NCI-H146 (cell line): ENCODE measurements at places on chromosomes 16 and 17.

GRCh38 chr17:46795379-46795952 is 23.0 kb downstream of the WNT3 start:
- DNase-seq = peak; percentile 57

GRCh38 chr17:45256114-45256966 is 5.6 kb downstream of the SPATA32 start:
- DNase-seq = no peak

DNA sequence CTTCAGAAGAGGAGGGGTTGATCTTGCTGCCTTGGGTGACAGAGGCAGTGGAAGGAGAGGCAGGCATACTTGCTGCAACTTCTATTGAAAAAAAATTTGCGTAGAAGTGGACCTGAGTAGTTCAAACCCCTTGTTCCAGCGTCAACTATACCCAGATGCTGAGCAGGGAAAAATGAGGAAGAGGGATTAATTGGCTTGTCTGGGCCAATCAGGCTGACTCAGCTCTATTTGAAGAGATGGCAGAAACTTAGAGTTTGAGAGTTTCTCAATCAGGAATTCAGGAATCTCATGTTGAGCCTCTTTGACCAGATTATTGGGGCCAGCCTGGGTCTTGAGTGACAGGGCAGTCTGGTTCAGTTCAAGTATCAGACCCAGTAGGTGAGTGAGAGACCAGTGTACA is 17.6 kb downstream of the CASC3 start:
- no peak for DNase-seq

DNA sequence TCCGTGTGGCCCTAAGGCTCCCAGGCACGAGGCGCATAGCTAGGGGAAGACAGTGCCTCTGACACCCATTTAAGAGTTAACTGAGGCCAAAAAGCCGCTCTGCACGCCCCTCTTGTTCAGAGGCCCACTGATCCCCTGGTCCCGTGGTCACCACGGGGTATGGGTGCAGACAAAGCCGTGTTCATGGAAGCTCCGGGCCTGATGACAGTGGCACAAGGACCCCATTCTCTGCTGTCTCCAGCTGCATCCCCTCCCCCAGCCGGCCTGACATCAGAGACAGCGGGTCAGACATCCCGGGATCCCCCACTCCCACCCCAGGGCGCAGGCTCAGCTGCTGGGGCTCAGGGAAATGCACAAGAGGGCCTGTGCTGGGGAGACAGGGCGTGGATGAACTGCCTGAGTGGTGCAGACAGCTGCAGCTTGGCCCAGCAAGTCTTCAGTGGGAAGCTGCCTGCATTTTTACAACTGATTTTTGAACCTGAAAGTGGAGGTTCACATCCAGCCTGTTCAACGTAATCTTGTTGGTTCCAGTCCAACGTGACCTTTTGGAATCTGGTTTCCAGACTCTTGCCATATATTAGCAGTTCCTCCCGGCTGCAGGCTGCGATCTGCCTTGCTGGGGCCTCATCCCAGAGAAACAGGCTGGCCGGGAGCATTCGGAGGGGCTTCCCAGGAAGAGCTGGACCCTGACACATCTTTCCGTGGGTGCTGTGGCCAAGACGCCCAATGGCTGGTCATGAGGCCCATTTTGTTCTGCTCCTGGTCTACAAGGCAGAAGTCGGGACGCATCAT is 9.7 kb upstream of the BAHCC1 start:
- DNase-seq = no peak

- DNase-seq = no peak
Measured at GRCh38 chr17:47884905-47885730, 10.9 kb upstream of the SP2 start.

DNA sequence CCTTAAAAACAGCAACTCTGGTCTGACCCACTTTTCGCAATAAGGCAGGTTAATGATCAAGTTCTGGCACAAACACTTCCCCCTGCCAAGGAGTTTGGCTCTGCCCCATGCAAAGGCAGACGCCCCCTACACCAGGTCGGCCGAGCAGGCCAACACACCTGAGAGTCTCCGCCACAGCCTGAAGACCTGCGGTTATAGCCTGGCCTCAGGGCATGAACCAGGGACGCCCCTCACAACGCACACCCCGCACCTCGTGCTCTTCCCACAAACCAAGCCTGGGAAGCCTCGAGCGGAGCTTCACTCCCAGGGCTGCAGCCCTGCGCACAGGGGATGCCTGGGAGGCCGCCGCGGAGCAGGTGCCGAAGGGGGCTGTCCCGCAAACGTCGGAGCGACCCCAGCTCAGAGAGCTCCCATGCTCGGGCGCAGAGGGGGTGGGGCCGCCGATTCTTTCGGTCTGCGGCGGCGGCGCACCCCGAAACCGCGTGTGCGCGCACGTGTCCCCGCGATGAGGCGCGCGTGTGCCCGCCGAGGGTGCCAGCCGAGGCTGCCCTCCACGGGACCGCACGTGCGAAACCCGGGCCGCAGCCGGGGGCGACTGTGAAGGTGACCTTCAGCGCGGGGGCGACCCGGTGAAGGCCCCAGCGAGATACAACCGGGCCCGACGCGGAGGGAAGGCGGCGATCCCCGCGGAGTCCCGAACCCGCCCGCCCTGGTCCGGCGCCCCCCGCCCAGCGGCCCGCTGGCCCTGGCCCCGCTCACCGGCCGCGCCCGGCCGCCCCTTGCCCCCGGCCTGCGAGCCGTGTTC is 559 bp downstream of the CLUH start:
- peak; percentile 37 for DNase-seq

DNA sequence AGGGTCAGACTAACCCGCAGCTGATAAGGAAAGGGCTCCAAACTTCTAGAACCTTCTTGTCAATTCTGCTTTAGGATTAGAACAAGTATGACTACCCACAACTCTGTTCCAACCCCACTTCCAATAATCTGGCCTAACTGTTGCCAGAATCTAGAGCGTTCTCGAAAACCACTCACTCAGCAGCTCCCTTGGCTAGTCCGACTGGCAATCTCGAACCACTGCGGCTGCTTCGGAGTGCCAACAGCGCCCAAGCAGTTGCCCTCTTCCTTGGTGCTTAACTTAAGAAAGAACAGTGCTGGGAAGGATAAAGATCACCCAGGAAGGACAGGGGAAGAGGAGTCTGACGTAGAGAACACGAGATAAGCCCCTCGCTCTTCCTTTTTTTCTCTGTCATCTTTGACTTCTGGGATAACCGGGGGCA is 818 bp downstream of the DNAJC7 start:
- DNase-seq = no peak

GRCh38 chr17:35809855-35810461 is 674 bp downstream of the TAF15 start:
- DNase-seq = peak; percentile 10

DNA sequence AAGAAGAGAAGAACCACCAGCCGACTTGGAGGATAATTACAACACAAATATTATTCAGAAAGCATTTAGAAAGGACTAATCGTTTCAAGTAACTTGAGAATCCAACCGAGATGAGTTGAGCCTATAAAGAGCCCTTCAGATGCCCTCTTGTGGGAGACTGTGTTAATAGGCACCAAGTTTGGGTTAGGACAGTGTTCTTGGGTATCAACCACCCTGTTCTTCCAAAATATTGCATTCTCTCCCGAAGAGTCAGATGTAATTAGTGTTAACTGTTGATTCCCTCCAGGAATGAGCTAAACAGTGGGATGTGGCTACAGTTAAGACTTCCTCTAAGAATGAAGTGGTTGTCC is 87.8 kb upstream of the NOL11 start:
- peak; percentile 45 for DNase-seq

- DNase-seq = no peak
Measured at GRCh38 chr17:78725448-78726021, 56.5 kb downstream of the CYTH1 start.

DNA sequence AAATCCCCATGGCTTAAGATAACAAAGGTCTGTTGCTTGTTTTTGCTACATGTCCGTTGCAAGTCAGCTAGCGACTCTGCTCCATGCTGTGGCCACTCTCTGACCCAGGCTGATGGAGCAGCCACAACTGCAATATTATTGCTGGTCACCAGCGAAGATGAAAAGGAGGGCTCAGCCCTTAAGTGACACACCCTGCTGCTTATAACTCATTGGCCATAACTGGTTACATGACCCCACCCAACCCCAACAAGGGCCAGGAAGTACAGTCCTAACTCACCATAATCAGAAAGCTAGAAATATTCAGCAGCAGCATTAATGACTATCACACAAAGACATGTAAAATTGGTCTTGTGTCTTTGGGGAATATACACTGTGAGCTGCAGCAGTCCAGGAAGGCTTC is 224.3 kb downstream of the SOX9 start:
- DNase-seq = no peak

- DNase-seq = no peak
Measured at GRCh38 chr16:46727184-46727583, 21.0 kb downstream of the MYLK3 start.

GRCh38 chr17:34406226-34406625 is 43.2 kb upstream of the CCL1 start:
- no peak for DNase-seq

DNA sequence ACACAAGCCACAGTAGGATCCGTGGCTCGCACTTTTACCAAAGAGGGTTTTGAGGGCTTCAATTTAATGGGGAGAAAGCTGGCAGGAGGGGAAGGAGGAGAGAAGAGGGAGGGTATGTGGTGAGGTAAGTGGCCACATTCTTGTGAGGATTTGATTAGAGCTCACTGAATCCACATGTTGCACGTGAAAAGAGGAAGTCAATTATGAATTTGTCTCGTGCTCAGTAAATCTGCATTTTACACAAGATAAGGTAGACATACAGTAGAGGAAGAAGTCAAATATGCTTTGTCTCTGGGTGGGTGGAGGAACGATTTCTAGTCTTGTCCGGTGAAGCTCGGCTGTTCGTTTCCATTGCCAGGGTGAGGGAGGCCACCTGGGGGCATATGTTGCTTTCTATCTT is 862 bp downstream of the ZNF232 start:
- DNase-seq = no peak

GRCh38 chr17:50677851-50678375 is 29.8 kb downstream of the ANKRD40 start:
- DNase-seq = no peak

DNA sequence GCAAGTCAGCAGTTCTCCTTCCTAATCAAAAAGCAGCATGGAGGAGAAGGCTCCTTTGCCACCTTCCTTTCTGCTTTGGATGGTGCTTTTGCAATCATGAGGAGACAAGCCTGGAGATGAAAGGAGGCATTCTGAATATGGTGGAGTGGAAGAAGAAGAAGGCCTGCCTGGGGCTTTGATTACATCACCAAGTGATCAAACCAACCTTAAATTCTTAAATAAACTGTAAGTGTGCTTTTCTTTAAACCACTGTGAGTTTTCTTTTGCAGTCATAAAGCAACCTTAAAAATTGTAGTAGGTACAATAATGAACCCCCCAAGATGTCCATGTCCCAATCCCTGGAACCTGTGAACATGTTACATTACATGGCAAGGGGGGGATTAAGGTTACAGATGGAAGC is 31.7 kb upstream of the IL21R start:
- no peak for DNase-seq

DNA sequence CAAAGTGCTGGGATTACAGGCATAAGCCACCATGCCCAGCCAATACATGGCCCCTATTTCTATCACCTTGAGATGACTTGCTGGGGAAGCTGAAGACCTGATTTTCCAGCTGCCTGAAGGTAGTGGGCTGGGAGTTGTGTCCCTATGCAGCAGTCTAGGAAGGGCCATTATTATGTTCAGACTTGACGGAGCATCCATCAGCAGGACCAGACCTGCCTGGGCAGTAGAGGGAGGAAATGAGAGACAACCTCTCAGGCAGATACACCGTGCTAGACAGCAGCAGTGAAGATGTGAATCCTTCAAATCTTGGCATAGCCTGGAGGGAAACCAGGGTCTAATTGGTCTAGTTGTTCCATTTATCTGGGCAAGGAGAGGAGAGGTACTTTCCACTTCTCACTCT is 35.6 kb upstream of the PHOSPHO1 start:
- no peak for DNase-seq

DNA sequence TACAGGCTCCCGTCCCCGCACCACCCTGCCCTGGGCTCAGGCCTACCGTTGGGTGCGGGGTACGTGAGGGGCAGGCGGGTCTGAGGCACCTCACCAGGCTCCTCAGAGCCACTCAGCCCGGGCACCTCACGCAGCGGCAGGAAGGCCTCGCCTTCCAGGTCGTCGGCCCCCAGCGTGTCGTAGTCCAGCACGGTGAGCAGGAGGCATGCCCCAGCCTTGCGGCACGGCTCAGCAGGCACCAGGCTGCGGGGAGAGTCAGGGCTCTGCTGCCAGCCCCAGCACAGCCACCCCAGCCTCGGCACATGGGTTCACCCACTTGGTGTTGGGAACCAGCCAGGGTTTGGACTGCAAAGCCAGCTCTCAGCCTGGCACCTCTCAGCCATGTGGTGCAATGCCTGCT is 15.5 kb downstream of the UNC13D start:
- no peak for DNase-seq

- DNase-seq = no peak
Measured at GRCh38 chr17:74467221-74467951, 952 bp downstream of the CD300A start.

DNA sequence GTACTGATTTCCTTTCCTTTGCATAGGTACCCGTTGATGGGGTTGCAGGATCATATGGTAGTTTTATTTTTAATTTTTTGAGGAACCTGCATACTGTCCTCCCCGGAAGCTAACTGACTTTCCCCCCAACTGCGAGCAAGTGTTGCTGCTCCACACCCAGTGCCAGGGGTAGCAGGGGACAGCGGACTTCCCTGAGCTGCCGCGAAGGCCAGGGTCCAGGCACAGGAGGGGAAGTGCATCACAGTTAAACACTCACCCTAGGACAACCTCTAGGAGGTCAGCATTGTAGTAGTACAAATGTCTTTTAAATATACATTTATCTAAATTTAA is 201.7 kb downstream of the NPIPB11 start:
- DNase-seq = no peak

DNA sequence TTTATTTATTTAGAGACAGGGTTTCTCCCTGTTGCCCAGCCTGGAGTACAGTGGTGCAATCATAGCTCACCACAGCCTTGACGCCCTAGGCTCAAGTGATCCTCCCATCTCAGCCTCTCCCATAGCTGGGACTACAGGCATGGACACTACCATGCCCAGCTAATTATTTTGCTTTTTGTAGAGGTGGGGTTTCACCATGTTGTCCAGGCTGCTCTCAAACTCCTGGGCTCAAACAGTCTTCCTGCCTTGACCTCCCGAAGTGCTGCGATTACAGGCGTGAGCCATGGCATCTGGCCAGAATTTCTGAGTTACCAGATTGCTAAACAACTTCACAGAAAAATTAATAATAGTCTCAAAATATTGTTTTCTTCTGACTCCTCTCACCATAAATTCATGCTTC is 21.7 kb downstream of the MOSMO start:
- no peak for DNase-seq

- peak; percentile 93 for DNase-seq
Measured at GRCh38 chr16:10942352-10943063, at the start of gene DEXI. TSS of gene DEXI (minus strand) at chr16:10942468. CDS start at chr16:10942005, 463 bp downstream.

GRCh38 chr16:70512456-70512855 is 10.9 kb downstream of the COG4 start:
- no peak for DNase-seq

- DNase-seq = no peak
Measured at GRCh38 chr17:49016775-49017463, 19.7 kb downstream of the IGF2BP1 start.

GRCh38 chr16:64615630-64616280 is 506.1 kb downstream of the CDH11 start:
- DNase-seq = peak; percentile 24
